T-helper 1 cell treated with Interleukin-12 subunit alpha and Interleukin-12 subunit beta and Interleukin-4 antibody, amounts not matched to agents 30 ng/mL and 1 ng/mL, for 36 hours (primary cell): ENCODE measurements at places on chromosomes 2 and 18. TPM values are rescaled to one million over a fixed set of nuclear protein-coding genes. Genes with fewer than 3 reads are reported as not detected.

The BCL2L11 gene
- 119 and 126 TPM in 2 replicates for total RNA-seq

The PARD6G gene
- total RNA-seq, result 0.05 TPM in 1 of 2 replicates, not detected in the other

The CHRNA1 gene
- not detected in 2 replicates for total RNA-seq

The CD207 gene
- not detected in 2 replicates for total RNA-seq

The NT5DC4 gene
- 0.17 TPM in 1 of 2 replicates, not detected in the other for total RNA-seq

The HRH4 gene
- 0.17 and 0.20 TPM in 2 replicates for total RNA-seq

The DSC3 gene
- not detected in 2 replicates for total RNA-seq

The TACR1 gene
- total RNA-seq, result not detected in 2 replicates

The ADAM23 gene
- total RNA-seq, result 0.10 TPM in 1 of 2 replicates, not detected in the other

The VWA3B gene
- total RNA-seq, result not detected in 2 replicates

The MOGAT1 gene
- not detected in 2 replicates for total RNA-seq

The OSBPL6 gene
- 1.1 and 1.7 TPM in 2 replicates for total RNA-seq

The RGPD3 gene
- 0.32 and 0.37 TPM in 2 replicates for total RNA-seq

The SULT1C4 gene
- total RNA-seq, result not detected in 2 replicates

The TUBA3E gene
- total RNA-seq, result not detected in 2 replicates

The TBR1 gene
- 0.05 and 0.10 TPM in 2 replicates for total RNA-seq

The CCDC74A gene
- total RNA-seq, result 2.3 and 4.0 TPM in 2 replicates

The USP34 gene
- 106 and 117 TPM in 2 replicates for total RNA-seq

The ANO7 gene
- total RNA-seq, result 0.46 and 0.61 TPM in 2 replicates

The RNU2-63P gene
- 16.7 and 22.4 TPM in 2 replicates for total RNA-seq
